ENCODE measurements at places on chromosomes 6 and 20.

- DNase-seq: no peak
Measured at GRCh38 chr6:116205281-116205680, 48.6 kb downstream of the TSPYL4 start.

- DNase-seq: no peak
Measured at GRCh38 chr6:17001188-17001587, 100.7 kb upstream of the STMND1 start.

DNA sequence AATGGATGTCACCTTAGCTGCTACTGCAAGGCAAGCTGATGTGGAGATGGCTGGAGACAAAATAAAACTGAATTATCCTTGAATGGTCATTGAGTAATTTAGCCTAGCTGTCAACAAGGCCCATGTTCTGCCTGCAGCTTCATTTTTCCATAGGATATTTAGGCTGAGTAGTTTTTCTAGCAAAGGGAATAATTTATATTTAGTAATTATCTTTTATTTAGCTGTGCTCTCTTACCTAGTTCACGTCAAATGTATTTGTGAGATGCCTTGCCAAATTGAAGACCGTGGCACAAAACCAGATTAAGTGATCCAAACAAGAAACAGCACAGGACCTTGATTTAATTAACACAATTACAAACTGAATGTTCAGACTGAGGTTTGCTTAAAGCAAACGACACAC is 77.4 kb upstream of the CEP162 start:
- DNase-seq: no peak

GRCh38 chr20:60211618-60212463 is 253.6 kb downstream of the CDH26 start:
- no peak for DNase-seq

DNA sequence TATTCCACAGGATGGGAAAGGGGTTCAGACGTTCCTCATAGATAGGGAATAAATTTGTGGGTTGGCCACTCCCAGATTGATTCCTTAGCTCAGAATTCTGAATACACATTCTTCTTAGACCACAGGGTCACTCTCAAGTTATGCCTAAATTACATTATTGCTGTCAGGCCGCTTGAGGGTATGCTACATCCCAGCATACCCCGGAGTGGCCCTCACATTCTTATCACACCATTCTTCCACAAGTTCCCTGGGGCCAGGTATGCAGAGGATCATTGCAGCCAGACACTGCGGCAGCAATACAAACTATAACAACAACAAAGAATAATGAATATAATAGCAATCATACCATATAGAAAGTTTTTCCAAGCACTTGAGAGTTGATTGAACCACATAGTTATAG is 237.9 kb upstream of the SOX4 start:
- no peak for DNase-seq

- DNase-seq: no peak
Measured at GRCh38 chr6:145529582-145529981, 205.7 kb downstream of the EPM2A start.

DNA sequence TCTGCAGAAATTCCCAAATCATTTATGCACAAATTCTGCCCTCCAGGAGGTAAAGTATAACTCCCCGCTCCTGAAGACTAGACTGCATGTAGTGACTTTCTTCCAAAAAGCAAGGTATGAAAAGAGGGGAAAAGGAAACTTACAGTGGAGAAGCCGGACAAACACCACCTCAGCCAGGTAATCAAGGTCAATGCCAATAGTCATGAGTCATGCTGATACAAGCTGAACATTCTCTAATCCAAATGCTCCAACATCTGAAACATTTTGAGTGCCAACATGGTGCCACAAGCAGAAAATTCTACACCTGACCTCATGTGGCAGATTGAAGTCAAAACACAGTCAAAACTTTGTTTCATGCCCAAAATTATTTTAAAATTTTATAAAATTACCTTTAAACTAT is 165.6 kb downstream of the FOXA2 start:
- no peak for DNase-seq

- no peak for DNase-seq
Measured at GRCh38 chr6:16398587-16398986, 160.2 kb downstream of the GMPR start.

- DNase-seq: no peak
Measured at GRCh38 chr6:35057449-35058357, 83.4 kb downstream of the TCP11 start.

DNA sequence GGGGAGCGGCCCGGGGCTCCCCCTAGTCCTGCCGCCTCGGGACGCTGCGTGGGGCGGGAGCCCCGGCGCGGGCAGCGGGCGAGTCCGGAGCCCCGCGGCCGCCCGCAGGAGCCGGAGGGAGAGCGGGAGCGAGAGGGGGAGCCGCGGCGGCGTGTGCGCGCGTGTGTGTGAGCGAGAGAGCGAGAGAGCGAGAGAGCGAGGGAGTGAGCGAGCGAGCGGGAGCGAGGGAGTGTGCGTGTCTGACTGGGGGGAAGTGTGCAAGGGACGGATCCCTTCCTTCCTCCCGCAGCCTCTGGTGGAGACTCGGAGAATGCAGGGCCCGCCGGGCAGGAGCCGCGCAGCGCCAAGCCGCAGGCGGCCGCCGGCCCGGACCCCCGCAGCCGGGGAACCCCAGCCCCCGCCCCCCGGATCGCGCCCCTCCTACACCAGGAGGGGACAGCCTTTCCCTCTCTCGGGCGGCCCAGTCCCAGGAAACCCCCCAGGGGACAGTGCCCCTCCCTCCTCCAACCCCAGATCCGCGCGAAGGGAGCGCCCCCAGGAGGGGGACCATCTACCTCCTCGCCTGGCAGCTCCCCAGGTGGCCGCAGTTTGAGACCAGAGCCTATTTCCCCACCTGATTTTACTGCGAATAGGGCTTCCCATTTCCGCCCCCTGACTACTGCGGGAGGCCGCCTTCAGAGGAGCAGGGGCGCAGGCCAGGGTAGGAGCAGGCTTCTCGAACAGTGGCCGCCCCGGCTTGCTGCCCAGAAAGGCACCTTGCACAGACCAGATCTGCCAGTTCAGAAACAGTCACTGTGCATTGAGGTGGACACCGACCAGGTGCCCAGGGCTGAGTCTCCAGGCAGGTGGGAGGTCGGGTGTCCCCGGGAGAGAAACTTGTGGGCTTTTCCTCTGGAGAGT is at the start of gene CDH22:
CDH22 (minus strand) TSS at position 241 of the 900 bp plus-strand sequence. CDS start 57,204 bp downstream, outside the sequence.
- no peak for DNase-seq

- no peak for DNase-seq
Measured at GRCh38 chr6:163776196-163776905, 361.8 kb downstream of the QKI start.

DNA sequence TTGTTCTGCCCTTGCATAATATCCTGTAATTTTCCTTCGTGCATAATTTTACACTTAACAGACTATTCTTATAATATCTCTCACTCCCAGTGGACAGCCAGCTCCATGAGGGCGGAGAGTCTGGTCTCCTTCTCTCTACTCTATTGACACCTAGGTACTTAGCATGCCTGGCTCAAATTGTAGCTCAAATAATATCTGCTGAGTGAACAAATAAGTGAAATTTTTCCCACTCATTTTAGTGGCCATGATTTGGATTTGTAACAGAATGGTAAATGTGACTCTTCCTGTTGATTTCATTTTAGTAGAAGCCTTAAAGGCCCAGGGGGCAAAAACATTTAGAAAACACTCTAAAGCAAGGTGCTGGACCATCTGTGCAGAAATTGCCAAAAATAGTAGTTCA is 7.8 kb upstream of the DOK5 start:
- no peak for DNase-seq

DNA sequence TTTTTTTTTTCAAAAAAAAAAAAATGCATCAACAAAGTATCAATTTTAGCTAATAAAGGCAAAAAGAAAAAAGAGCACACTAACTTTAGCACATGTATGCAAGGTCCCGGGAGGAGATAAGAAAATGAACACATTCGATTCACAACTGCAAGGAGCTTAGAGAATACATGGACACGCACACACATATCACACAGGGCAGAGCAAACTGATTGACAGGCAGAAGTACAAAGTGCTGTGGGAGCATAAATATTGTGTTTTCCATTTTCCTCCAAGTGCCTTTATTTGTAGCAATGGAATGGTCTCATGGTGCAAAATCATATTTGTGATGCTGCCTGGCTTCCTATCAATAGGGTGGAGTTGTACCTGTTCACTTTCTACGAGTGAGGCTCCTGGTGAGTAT is 63.8 kb downstream of the SGK1 start:
- no peak for DNase-seq

- DNase-seq: no peak
Measured at GRCh38 chr20:3276680-3277015, 37.7 kb upstream of the SLC4A11 start.

DNA sequence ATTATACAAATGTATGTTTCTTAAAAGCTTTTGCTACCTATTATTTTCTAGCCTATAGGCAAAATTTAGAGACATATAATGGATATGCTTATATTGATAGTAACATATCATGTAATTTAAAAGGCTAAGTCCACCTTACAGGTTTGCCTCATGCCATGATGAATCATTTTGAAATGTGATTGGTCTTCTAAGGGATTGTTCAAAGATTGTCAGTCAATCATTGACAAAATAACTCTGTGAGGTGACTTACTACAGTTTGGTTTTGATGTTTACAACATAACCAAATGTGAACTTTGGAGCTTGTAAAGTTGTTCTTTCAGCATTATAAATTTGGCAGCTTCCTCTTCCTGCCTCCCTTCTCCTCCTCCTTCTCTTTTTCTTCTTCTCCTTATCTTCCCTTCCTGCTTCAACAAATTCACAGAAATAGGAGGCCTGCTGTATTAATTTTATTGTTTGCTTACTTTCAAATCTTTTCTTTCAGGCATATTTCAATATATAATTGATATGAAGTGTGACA is 39.7 kb upstream of the ZFP64 start:
- DNase-seq: no peak

DNA sequence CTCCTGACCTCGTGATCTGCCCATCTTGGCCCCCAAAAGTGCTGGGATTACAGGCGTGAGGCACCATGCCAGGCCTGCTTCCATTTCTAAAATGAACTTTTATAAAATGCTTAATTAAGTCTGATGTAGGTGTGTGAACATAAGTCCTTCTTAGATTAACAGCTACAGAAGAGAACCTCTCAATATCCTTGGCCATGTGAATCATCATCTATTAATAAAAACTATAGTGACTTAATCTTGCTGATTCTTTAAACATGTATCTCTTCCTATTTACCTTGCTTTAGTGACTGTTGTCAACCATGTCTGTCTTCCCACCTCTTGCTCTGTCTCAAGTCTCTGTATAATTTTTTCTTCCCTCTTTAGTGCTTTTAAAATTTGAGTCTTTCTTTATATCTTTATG is 127.1 kb downstream of the JARID2 start:
- no peak for DNase-seq

- no peak for DNase-seq
Measured at GRCh38 chr20:10939331-10939941, 265.6 kb upstream of the JAG1 start.

DNA sequence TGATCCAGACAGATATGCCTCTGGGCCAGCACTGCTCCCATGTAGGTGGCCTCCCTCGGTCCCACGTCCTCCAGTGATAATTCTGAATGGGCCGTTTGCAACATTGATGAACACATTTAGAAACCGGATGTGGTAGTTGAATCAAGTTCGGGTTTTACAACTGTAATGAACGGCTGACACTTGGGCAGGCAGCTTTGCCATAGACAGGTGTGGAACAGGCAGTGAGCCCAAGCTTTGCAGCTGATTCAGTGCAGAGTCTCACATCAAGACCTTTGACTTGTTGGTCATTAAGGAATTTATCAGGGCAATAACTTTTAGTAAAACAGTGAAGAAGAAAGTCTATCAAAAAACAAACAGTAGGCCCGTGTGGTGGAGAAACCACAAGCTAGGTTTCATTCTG is 466.6 kb upstream of the AGPAT4 start:
- DNase-seq: no peak

GRCh38 chr20:58571693-58572427 is 56.7 kb upstream of the APCDD1L start:
- DNase-seq: no peak

- no peak for DNase-seq
Measured at GRCh38 chr6:2793534-2794151, 28.4 kb downstream of the WRNIP1 start.

- DNase-seq: no peak
Measured at GRCh38 chr6:145370559-145370958, 364.8 kb downstream of the EPM2A start.

DNA sequence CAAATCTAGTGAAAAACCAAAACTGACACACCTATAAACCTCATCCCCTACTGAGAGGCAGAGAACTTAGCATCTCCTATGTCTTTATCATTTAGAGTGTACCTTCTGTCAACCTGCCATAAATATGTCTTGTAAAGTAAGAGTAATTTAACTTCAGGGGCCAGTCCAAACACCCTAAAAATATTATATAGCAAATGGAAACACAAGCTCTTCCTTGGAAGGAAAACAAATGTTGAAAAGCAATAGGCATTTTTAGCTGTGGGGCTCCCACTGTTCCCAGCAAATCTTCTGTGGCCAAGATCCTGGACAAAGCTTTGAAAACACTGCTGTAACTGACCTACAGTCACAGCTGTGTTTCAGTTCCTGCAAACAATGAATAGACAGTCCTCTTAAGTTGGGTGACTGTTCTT is 140.0 kb upstream of the RNF217 start:
- no peak for DNase-seq
